ENCODE measurements at places on chromosomes 3 and 15.

GRCh38 chr3:101531473-101532086 lies 18.6 kb upstream of the SENP7 start:
- DNase-seq: peak; percentile 42

- DNase-seq: no peak
These were observed 140.3 kb upstream of the DCBLD2 start for GRCh38 chr3:99041747-99042146.

GRCh38 chr3:178483704-178484103 lies 52.5 kb upstream of the KCNMB2 start:
- no peak for DNase-seq

DNA sequence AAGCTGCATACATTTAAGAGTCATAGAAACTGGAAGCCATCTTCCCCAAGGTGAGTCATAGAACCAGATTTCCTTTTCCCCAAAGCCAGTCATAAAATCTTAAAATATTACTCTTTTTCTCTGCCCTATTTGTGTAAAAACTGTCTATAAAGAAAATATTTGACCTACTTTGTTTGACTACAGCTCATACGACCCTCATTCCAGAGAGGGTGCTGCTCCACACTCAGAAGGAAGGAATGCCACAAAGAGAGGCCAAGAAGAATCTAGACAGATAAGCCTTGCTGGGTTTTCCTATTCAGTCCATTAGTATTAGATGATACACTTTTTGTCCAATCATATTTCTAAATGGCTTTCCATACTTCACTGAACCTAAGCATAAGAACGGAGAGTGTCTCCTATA lies 671.6 kb upstream of the SGO1 start:
- DNase-seq: no peak

GRCh38 chr3:60323651-60324050 lies 927.6 kb downstream of the FHIT start:
- DNase-seq: no peak

DNA sequence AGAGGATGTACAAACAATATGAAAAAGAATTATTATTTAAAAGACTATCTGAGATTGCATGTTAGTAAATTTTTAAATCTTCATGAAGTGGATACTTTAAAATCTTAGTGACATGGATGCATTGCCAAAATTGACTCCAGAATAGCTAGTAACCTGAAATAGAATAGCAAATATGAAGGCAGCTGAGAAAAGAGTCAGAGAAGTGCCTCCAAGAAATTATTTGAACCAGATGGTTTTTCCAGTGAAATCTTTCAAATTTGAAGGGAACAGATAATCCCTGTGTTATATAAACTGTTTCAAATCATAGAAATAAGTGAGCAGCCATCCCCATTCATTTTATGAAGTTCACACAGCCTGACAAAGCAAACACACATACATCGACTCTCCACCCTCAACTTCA lies 29.6 kb downstream of the FSIP1 start:
- no peak for DNase-seq

GRCh38 chr3:128496602-128497304 lies 3.8 kb upstream of the GATA2 start:
- DNase-seq: no peak

- no peak for DNase-seq
These were observed 10.2 kb downstream of the ALDH1L1 start for GRCh38 chr3:126170073-126170777.

DNA sequence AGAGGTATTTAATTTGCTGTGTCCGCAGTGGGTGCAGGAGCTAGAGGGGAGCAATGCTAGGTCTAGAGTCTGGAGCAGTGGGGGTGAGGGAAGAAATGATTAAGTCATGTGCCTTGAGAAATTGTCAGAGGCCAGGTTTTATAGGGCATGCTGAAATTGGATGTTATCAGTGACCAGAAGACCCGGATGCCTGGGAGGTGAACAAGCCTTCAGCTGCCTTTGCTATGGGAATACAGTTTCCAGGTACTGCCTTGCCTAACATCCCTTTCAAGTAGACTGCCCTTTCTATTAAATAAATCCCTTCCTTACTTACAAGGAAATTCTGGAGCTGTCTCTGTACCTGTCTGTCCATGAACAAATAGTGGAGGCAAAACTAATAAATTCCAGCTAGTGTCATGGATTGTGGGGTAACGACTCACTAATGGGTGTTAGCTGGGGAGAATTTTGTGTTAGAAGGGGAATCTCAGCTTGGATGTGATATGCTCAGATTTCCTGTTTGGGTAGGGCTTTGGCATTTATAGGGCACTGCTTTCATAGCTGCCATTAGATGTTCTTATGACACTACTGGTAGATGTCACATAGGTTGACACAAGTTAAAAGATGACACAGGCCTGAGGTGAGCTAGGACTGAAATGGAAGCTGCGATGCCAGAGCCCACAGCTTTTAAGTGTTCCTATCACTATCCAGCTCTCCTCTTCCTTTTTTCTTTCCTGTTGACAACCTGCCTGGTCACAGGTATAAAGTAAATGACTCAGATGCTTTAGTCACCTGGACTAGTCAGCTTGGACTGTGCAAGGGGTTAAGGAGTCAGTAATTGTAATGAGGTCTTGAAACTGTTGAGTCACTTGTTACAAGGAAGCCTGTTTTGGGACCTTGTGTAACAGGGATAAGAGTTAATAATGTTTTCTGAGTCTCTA lies 21.3 kb downstream of the CHD2 start:
- no peak for DNase-seq

- DNase-seq: no peak
These were observed 194.5 kb upstream of the GAP43 start for GRCh38 chr3:115428841-115429240.

GRCh38 chr15:57281321-57281720 lies 95.0 kb upstream of the CGNL1 start:
- no peak for DNase-seq

DNA sequence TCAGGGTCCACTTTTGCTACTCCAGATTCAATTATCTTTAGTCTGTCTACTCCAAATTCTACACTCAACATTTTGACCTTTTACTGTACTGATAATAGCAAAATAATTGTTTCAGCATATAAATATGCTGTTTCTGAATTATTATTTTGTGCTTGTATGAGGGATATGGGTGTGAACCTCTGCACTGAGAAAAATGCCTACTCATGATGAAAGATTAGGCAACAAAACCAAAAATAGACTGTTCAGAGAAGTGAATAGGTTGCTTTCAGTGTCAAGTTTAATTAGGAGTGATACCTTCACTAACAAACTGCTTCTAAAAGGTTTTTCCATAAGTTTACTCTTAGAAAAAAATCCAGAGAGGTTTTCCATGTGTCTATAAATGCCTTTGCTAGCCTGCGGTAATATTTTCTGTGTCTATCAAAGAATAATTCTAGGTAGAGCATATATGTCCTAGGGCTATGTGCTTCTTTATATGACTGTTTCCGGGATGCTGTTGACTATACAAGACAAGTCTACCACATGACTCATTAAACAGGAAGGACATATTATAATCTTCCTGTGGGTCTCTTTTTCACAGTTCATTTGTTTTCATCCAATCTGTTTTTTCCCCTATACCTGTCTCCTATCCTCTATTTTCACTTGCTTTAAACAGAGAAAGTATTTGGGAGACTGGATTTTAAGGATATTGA lies 218.5 kb upstream of the TTC14 start:
- no peak for DNase-seq

GRCh38 chr3:155158346-155159037 lies 78.4 kb downstream of the MME start:
- DNase-seq: no peak

DNA sequence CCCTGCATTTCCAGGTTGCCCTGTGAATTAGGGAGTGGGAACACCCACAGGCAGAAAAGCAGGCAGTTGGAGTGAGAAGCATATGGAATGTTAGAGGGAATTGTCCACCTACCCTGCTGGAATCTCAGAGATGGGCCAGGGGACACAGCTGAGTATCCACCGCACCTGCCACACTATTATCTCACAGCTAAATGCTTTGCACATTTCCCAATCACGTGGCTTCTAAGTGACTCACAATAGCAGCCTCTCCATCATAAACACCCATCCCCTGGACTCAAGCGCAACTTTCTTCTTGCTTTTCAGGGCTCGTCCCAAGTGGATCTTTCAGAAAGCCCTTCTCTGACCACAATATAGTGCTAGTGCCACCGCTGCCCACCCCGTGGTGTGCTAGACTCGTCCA lies 389.0 kb upstream of the LMCD1 start:
- no peak for DNase-seq

DNA sequence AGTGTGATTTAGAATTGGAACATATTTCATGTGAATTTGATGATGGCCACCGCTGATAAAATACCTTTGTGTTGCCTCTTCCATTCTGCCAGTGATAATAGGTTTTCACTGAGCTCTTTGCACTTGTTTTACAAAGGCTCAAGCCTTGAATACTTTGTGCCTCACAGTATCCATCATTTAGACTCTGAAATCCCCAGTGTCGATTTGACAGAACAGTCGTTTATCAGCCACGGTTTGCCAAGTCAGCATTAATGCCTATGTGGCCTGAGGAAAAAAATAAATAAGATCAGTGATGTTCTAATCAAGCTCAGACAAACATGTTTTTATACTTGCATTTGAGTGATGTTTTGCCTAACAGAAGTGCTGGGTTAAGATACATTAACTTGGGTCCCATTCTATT lies 399.1 kb downstream of the RBMS3 start:
- DNase-seq: no peak

DNA sequence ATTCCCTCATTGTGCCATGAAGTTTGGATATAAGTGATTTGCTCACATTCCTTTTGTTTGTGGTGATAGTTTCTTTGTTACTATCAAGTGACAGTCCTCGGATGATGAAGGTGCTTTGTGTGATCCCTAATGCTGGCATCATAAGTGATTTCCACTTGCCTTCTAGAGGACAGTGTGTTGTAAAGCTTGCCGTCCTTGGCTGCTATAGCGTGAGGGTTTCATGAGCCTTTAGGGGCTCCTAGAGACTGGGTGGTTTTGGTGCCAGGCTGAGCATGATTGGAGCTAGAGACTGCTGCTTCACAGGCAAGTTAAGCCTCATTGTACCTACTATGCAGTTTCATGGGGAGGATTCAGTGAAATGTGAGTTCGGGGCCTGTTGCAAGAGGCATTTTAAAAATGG lies 12.4 kb downstream of the SNRK start:
- no peak for DNase-seq

DNA sequence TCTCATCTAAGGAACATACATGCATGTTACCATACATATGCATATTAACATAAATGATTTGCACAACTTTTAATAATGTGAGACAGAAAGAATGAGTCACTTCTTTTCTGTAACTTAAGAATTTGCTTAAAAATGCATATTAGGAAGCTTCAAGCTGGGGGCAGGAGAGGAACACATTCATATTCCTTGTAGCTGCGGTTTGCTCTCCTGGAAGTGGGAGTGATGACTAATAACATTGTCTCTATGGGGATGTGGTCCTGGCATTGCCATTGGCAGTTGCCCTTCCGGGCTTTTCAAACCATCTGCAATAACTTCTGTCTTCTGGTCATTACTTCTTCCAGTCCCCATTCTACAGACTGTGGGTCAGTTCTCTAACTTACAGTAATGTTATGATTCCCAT lies 15.6 kb downstream of the CHST2 start:
- DNase-seq: no peak

DNA sequence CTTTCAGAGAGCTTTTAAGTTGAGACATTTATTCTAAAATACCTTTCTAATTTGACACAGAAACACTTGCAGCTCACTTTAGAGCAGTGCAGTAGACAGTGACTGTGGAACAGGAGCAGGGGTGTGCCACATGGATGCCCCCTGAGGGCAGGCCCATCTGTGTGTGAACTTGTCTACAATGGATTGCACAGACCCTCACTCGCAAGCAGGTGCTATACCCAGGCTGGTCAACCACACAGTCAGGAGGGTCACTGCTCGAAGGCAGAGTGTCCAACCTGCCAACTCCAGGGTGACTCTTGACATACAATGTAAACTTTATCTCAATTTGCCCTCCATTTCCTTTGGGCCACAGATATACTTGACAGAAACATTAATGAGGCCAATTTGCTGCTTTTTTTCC lies 437.2 kb downstream of the EPHB1 start:
- no peak for DNase-seq

DNA sequence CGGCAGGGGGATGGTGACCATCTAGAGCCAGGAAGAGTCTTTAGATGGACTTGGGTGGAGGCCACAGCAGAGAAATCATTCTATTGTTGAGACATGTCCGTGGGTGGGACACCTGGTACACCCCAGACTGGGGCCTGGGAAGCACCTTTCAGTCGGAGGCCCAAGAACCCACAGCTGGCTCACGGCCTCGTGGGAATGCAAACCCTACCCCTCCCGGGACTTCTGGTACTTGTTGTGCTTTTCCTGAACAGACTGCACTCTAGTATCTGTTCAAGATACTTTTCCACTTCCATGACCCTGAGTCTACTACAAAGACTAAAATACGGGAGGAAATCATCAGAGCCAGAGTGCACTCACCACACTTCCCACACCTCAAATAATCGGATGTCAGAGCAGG lies 60.7 kb downstream of the BDH1 start:
- no peak for DNase-seq

- no peak for DNase-seq
These were observed 431.9 kb downstream of the MFSD1 start for GRCh38 chr3:159233734-159234133.

DNA sequence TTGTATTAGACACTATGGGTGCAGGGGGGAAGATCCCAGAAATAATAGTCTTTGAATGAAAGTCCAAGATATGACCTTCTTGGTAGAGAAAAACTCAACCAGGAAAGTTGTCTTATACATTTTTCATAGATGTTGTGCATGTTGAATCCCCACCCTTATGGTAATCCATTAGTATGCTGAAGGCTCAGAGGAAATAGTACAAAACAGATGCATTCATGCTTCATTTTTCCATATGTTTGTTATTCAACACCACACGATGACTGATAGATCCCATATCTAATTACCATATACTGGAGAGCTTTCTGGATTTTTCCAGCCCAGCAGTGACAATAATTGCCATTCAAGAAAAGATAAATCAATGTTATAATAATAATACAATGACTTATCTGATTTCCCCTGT lies 487.4 kb downstream of the FGF12 start:
- no peak for DNase-seq

GRCh38 chr3:17088017-17088416 lies 203.3 kb downstream of the PLCL2 start:
- DNase-seq: no peak

DNA sequence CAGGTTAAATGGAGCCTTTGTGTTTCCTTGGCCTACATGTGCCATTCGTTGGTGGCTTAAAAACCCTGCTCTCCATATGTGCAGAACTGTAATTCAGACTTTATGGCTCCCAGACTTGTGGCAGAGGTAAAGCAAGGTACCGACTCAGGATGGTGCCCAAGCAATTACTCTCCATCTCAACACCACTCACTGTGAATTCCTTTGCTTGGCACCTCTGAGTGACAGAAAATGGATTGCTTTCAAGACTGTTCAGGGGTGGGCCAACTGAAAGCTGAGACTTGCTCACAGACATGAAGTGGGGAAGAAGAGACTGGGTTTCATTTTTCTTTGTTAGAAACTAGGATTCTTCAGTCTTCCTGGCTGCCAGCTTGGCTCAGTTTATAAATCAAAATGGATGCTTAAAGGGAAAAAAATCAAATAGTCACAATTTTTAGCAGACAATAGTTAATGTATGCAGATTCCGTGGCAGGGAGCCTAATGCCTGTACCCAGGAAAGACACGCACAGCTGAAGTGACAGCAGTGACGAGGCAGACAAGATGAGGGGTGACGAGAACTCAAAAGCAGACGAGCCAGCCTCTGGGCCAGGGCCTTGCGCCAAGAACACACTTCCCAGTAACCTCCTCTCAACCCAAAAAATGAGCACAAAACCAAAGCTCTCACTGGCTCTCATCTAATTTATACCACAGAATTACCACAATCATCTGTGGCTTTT lies 207.9 kb upstream of the SLC2A2 start:
- DNase-seq: no peak
